ENCODE measurements at places on chromosomes 2 and 18. TPM values are rescaled to one million over a fixed set of nuclear protein-coding genes. Genes with fewer than 3 reads are reported as not detected.

DNA sequence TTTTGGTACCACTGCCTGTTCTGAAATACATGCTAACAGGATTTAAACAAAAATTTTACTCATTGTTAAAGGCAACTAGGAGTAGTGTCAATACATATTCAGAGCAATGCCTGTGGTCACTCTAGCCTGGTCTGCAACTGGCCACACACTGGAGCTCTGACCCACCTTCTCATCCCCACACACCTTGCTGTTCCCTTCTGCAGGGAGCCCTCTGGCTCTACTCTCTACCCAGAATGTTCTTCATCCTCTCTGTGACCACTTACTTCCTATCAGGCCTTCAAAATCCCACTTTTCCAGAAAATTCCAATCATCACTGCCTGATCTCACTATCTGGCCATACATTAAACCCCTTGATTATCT lies 102.3 kb upstream of the NFU1 start:
- H3K4me1 ChIP-seq, result peaks cover 16% of the 10 kb centered on the region
- no peak for DNase-seq
- H3K27ac ChIP-seq, result no peak overlapping the region
- peaks cover 44% of the 10 kb centered on the region for H3K36me3 ChIP-seq

DNA sequence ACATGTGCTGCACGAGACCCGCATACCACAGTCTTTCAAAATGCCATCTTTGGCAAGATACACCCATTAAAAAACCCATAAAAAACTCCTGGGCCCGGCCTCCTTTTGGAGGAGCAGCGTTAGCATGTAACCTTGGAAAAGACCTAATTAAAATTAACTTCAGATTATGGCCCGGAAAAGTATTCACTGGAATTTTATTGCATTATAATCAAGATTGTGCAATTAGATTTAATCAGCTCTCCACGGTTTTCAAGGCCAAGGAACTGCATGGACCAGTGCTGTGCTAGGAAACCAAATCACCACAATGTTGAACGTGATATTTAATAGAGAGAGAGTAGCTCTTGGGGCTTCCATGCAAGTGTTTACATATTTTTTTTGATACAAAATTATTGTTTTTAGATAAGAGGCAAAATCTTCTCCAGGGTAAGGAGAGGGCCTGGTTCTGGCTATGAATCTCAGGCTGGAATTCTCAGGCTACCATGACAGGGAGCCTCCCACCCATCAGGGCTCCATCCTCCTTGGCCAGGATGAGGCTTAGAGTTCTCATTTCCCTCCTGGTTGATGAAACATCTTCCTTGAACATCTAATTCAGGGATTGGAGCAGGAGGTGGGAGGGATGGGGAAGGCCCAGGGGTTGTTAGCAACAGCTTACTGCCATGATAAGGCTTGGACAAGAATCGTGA lies 82.0 kb upstream of the TTC39C start:
- no peak overlapping the region for H3K4me3 ChIP-seq
- no peaks in the 10 kb centered on the region for H3K36me3 ChIP-seq
- H3K27ac ChIP-seq, result no peak overlapping the region
- H3K27me3 ChIP-seq, result peaks cover 3% of the 10 kb centered on the region
- no peak for DNase-seq

- no peak overlapping the region for H3K27ac ChIP-seq
- DNase-seq, result no peak
- no peaks in the 10 kb centered on the region for H3K27me3 ChIP-seq
- H3K4me1 ChIP-seq, result no peaks in the 10 kb centered on the region
These were observed 53.8 kb upstream of the ASB18 start for GRCh38 chr2:236317938-236318396.

GRCh38 chr18:6785001-6785400 lies 55.5 kb downstream of the ARHGAP28 start:
- H3K4me3 ChIP-seq, result no peak overlapping the region
- no peaks in the 10 kb centered on the region for H3K27me3 ChIP-seq
- H3K27ac ChIP-seq, result no peak overlapping the region
- no peaks in the 10 kb centered on the region for H3K4me1 ChIP-seq
- DNase-seq, result no peak

- H3K4me3 ChIP-seq, result no peak overlapping the region
- DNase-seq, result no peak
- H3K36me3 ChIP-seq, result no peaks in the 10 kb centered on the region
- H3K4me1 ChIP-seq, result no peaks in the 10 kb centered on the region
These were observed 101.1 kb downstream of the CTIF start for GRCh38 chr18:48639772-48640432.

DNAH7 gene
- total RNA-seq, result 0.18 TPM

ANKRD62 gene
- total RNA-seq, result not detected

SULT1C4 gene
- total RNA-seq, result not detected

ANKRD29 gene
- not detected for total RNA-seq
